A172 (cell line): ENCODE measurements at places on chromosomes 4 and X. TPM values are rescaled to one million over a fixed set of nuclear protein-coding genes. Genes with fewer than 3 reads are reported as not detected.

DNA sequence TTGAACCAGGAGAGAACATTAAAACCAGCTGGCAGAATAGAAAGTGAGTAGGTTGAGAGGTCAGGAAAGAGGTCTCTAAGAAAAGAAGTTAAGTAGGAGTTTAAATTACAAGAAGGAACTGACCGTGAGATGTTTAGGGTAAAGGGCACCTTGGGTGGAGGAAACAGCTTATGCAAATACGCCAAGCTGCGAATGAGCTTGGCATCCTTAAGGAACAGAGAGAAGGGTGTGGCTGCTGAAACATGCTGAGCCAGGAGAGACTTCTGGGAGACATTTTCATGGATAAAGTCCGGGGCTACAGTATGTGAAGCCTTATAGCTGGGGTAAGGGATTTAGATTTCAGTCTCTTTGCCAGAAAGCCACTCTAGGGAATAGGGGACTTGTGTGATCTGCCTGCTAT, 249.1 kb downstream of the KCNIP4 start:
- DNase-seq: no peak

DNA sequence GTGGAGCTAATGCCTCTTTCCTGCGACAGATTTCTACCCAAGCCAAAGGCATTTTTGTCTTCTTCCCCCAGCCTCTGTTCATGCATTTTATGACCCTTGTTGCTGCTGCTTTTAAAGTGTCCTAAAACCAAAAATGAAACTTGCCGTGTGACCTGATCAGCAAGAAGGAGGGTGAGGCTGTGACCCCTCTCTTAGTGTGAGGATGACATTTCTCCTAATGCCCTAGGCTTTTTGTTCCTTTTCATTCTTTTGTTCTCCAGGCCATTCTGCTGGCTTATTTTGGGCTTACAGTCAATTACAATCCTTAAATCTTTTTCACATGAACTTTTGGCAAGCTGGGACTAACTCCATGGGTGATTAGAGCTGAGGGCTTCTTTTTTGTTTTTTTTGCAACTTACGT, 34.4 kb downstream of the PTTG2 start:
- no peak for DNase-seq

The MSANTD1 gene
- total RNA-seq: 0.55 TPM in 1 of 2 replicates, not detected in the other

GRCh38 chrX:111283446-111283845, 13.2 kb upstream of the CAPN6 start:
- no peak for DNase-seq

The CCDC110 gene
- 2.3 and 5.3 TPM in 2 replicates for total RNA-seq

The USP17L30 gene
- not detected in 2 replicates for total RNA-seq

DNA sequence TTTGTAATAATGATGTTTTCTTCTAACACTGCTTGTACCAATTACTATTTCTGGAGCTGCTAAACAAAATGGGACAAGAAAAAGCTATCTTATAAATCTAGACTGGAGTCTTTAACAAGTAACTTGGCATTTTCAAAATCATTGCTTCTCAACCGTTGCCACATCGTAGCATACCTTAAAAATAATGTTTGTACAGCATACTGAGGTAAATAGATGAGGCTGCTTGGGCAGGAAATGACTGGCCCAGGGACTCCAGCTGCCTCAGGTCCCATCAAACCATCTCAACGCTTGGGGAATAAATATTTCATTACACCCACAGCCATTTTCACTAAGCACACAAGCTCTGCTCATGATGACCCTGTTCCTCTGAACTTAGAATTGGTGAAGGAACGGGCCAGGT, 115.1 kb downstream of the SPANXA1 start:
- DNase-seq: peak; percentile 27

The STAP1 gene
- not detected in 2 replicates for total RNA-seq

The EREG gene
- 0.02 TPM in 1 of 2 replicates, not detected in the other for total RNA-seq

GRCh38 chrX:152817078-152817764, 13.3 kb downstream of the CETN2 start:
- peak; percentile 52 for DNase-seq

DNA sequence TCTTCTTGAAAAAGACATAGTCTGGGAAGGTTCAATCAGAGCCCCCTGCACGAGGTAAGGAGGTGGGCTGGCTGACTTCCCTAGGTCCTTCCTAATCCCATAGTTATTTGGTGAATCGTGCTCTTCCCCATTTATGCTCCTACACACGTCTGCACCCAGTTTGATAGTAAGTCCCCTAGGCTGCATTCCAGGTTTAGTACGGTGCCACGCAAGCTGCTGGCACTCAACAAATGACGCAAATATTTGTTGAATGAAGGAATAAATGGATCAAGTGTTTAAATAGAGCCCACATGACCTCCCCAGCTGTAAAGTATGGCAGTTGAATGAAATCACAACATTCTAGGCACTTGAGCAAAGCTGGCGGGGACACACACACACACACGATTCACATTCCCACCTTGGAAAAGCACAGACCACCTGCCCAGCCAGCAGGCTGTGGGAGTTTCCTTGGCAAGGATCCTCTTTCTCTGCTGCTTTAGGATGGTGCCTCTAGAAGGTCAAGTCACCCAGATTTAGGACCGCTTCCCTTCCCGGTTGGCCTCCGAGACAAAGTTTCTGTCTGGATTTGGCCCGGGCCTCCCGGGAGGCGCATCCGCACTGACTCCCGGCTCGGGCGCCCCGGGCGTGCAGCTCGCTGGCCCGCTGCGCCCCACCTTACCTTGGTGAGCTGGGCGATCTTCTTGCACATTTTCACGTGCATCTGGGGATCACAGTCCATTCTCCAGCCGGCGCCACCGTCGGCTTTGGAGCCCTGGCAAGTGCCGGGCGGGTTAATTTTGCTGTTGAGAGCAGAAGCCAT, 721 bp downstream of the FAM184B start:
- no peak for DNase-seq

GRCh38 chr4:117965622-117966021, 68.7 kb upstream of the NDST3 start:
- no peak for DNase-seq

The RAB41 gene
- not detected in 2 replicates for total RNA-seq

The CXorf49 gene
- total RNA-seq: not detected in 2 replicates

GRCh38 chrX:132219343-132219768, at the start of gene RAP2C:
RAP2C (minus strand) TSS chrX:132219447; CDS start chrX:132217268, 2,179 bp downstream.
- DNase-seq: peak; percentile 36

The IBSP gene
- total RNA-seq: not detected in 2 replicates

DNA sequence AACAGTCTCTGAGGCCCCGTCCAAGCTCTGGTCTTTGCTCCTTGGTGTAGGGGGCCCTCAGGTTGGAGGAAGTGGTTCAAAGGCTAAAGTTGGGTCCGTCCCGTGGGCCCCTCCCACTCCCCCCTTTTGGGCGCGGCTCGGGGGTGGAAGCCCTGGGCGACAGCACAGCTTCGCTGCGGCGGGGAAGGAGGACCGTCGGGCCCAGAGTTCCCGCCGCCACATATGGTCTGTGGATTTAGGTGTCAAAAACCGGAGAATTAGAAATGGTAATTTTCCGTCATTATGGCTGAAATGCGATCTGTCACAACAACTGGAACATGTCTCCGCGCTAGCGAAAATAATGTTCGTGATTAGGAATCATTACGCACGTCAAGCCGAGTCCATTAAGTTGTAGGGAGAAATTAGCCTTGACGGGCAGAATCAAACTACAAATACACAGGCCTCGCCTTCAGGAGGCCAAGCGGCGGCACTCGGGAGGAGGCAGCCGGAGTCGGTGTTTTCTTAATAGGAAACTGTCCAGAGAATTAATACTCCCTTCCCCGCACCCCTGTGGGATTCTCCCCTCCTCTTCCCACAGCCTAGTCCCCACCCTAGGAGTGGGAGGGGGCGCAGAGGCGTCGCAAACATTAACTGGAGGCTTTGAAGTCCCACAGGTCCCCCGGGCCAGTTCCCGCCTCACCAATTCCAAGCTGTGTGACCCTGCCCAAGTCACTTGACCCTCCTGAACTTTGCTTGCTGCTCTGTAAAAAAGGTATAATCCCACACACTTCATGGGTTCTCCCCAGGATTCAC, 15.0 kb downstream of the NKX3-2 start:
- no peak for DNase-seq

DNA sequence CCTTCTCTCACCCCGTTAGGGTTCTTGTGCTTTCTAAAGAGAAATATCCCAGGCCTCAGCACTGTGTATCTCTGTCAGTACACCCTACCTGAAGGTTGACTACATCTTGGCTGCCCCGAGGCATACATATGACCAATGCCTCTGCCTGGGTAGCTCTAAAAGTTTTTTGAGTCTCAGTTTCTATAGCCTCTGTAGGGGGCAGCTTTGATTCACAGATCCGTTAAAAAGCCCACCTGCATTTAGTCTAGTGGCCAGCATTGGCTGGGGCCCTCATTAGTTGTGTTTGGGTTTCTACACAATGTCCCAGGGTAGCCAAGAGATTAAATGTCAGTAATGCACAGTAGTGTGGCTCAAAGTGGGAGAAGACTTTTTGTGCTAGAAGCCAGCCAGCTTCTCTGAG, 151.1 kb downstream of the CFAP299 start:
- DNase-seq: no peak

- no peak for DNase-seq
These were observed 5.6 kb downstream of the USP53 start for GRCh38 chr4:119218093-119218492.

DNA sequence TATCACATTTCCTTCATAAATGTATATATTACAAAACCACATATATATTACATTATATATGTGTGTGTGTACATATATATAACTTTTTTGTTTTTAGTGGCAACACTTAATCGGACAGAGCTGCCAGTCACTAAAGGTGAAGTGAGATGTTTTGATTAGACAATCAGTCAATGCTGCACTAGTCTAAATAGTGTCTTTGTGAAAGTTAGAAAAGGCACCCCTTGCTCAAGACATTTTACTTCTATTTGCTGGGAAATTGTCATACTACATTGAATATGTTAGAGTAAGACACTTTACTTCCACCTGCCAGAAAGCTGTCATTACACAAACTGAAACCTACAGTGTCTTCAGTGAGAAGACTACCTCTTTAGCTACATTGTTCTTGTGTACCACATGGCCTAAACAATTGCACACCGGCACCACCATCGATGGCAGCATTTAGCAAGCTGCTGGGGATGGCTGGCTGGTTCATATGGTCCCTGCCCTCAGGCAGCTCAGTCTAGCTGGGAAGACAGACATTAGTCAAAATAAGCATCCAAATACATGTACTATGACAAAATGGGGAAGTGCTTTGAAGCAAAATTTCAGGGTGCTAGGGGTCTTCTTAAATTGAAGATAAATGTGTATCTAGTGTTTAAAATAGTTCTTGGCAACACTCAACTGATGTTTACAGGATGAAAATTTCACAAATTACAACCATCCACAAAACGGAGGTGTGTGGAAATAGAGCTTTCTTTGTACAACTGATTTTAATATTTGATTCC, 148.1 kb upstream of the GATB start:
- DNase-seq: no peak

DNA sequence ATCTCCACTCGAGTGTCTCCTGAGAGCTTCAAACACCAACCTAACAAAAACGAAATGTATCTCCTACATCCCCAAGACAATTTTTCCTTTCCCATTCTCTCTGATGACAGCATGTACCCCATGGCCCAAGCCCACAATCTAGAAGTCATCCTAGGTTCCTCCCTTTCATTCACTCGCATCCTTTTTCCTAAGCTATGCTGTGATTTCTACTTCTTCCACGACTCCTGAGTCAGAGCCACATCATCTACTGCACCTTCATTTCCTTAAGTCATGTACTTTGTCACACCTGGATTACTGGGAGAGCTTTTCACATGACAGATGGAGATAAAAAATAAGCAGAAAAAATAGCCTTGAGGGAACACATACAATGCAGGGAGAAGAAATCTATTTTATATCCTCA, 20.1 kb downstream of the C4orf36 start:
- no peak for DNase-seq

The NSG1 gene
- total RNA-seq: 7.0 and 9.2 TPM in 2 replicates

GRCh38 chr4:81814987-81815541, 343.4 kb upstream of the RASGEF1B start:
- DNase-seq: no peak

GRCh38 chr4:54513741-54514140, 144.0 kb upstream of the KIT start:
- no peak for DNase-seq
